ENCODE measurements at places on chromosomes 12 and 14. TPM values are rescaled to one million over a fixed set of nuclear protein-coding genes. Genes with fewer than 3 reads are reported as not detected.

DEPDC4 gene
- 0.43 TPM for total RNA-seq

VWF gene
- total RNA-seq: 0.69 TPM

SYT1 gene
- 10.1 TPM for total RNA-seq

PTPRR gene
- not detected for total RNA-seq

OR11G2 gene
- not detected for total RNA-seq

REP15 gene
- 0.32 TPM for total RNA-seq

IGF1 gene
- 2.7 TPM for total RNA-seq

AKAP5 gene
- under 0.01 TPM for total RNA-seq

GPRC5D gene
- total RNA-seq: not detected

GALNT16 gene
- 0.32 TPM for total RNA-seq

STAC3 gene
- total RNA-seq: 0.63 TPM

IL31 gene
- total RNA-seq: not detected

ETFBKMT gene
- total RNA-seq: 3.9 TPM

AGAP2 gene
- total RNA-seq: 0.32 TPM

FERMT2 gene
- 65.1 TPM for total RNA-seq

DNAJC22 gene
- 0.43 TPM for total RNA-seq

FBXL14 gene
- 9.0 TPM for total RNA-seq

TMEM132D gene
- total RNA-seq: not detected

NRIP2 gene
- not detected for total RNA-seq

MYO1H gene
- not detected for total RNA-seq

RND1 gene
- 0.26 TPM for total RNA-seq

SLC7A8 gene
- 15.8 TPM for total RNA-seq

NXPH4 gene
- 0.79 TPM for total RNA-seq

TMEM63C gene
- 0.32 TPM for total RNA-seq

RD3L gene
- not detected for total RNA-seq

CYP46A1 gene
- total RNA-seq: 0.47 TPM

SLC7A7 gene
- total RNA-seq: 2.5 TPM

FGF23 gene
- total RNA-seq: not detected

CLEC9A gene
- total RNA-seq: not detected

EPYC gene
- total RNA-seq: not detected

DCN gene
- total RNA-seq: 3,853 TPM

CIPC gene
- total RNA-seq: 4.6 TPM

UNC119B gene
- total RNA-seq: 26.6 TPM

CLEC4D gene
- total RNA-seq: not detected

CCDC38 gene
- total RNA-seq: not detected

DPPA3 gene
- total RNA-seq: not detected

TRMT61A gene
- 9.8 TPM for total RNA-seq

NANOG gene
- not detected for total RNA-seq

SRRM4 gene
- total RNA-seq: not detected

PLEKHD1 gene
- under 0.01 TPM for total RNA-seq

PRDM4 gene
- 14.0 TPM for total RNA-seq

GRIN2B gene
- total RNA-seq: under 0.01 TPM

SERPINA10 gene
- not detected for total RNA-seq

TMTC1 gene
- 28.7 TPM for total RNA-seq

DHRS4 gene
- total RNA-seq: 61.6 TPM

ADAM21 gene
- 0.77 TPM for total RNA-seq

FAR2 gene
- 2.1 TPM for total RNA-seq

IL22 gene
- not detected for total RNA-seq

SELPLG gene
- total RNA-seq: 1.5 TPM

FAM90A1 gene
- not detected for total RNA-seq

PTCSC3 gene
- not detected for total RNA-seq

SEC23A gene
- total RNA-seq: 310 TPM

ZFHX2 gene
- total RNA-seq: 0.32 TPM

PAPLN gene
- total RNA-seq: 4.6 TPM

All from bronchial smooth muscle cell (primary cell).